Astrocyte (in vitro differentiated cells and primary cell): ENCODE measurements at places on chromosomes 5 and 9.
A peak's percentile ranks its signal among the peaks of the same experiment; 100 is the strongest.

- no peak overlapping the region for H3K4me3 ChIP-seq
- no peak overlapping the region for H3K27ac ChIP-seq
- H3K27me3 ChIP-seq = no peaks in the 10 kb centered on the region
- H3K4me1 ChIP-seq = no peaks in the 10 kb centered on the region
Measured at GRCh38 chr9:125293134-125293533, 31.5 kb downstream of the GAPVD1 start.

DNA sequence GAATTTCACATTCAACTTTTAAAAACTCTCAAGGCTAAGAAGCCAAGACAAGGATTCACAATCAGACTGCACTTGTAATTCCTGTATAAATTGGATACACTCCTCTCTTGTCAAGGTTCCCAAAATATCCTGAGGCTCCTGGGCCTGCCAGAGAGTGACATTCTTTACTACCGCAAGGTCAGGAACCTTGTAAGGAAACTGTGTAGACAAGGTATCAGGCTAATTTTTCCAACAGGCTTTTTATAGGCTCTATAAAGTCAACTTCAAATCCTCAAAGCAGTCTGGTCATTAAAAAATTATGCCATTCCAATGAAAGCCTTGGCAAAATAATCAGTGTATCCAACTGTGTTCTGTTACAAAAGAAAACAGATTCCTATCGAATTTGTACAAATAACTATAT lies 15.5 kb upstream of the PAIP1 start:
- no peak overlapping the region for H3K4me3 ChIP-seq
- H3K27me3 ChIP-seq = no peaks in the 10 kb centered on the region
- H3K4me1 ChIP-seq = no peaks in the 10 kb centered on the region
- H3K36me3 ChIP-seq = no peaks in the 10 kb centered on the region
- no peak overlapping the region for H3K27ac ChIP-seq

- peaks cover 55% of the 10 kb centered on the region for H3K4me1 ChIP-seq
- no peaks in the 10 kb centered on the region for H3K27me3 ChIP-seq
- DNase-seq = peak; percentile 50
- H3K4me3 ChIP-seq = no peak overlapping the region
- H3K36me3 ChIP-seq = no peaks in the 10 kb centered on the region
Measured at GRCh38 chr9:108474356-108474755, 381.4 kb downstream of the ACTL7B start.

- no peaks in the 10 kb centered on the region for H3K27me3 ChIP-seq
- H3K4me3 ChIP-seq = no peak overlapping the region
- H3K36me3 ChIP-seq = no peaks in the 10 kb centered on the region
- DNase-seq = peak; percentile 82
- H3K4me1 ChIP-seq = peaks cover 7% of the 10 kb centered on the region
- H3K27ac ChIP-seq = peak overlapping the region; percentile 82
Measured at GRCh38 chr5:37533851-37534250, 154.7 kb downstream of the WDR70 start.
